ENCODE measurements at places on chromosomes 4 and X. TPM values are rescaled to one million over a fixed set of nuclear protein-coding genes. Genes with fewer than 3 reads are reported as not detected.

The CT83 gene
- total RNA-seq: not detected

The HS3ST1 gene
- total RNA-seq: 6.9 TPM

The MAGEA11 gene
- not detected for total RNA-seq

The FGFR3 gene
- 6.9 TPM for total RNA-seq

The MAGEB4 gene
- not detected for total RNA-seq

The WDR17 gene
- total RNA-seq: 63.6 TPM

The C4orf51 gene
- total RNA-seq: not detected

The GPR82 gene
- total RNA-seq: not detected

The GPC4 gene
- 1.2 TPM for total RNA-seq

The TRIM75 gene
- not detected for total RNA-seq

The SMIM20 gene
- total RNA-seq: 14.7 TPM

The TMEM150C gene
- 74.2 TPM for total RNA-seq

The CPLX1 gene
- total RNA-seq: 1.2 TPM

The KCND1 gene
- 0.41 TPM for total RNA-seq

The NAT8L gene
- total RNA-seq: 9.8 TPM

The FGFRL1 gene
- total RNA-seq: 2.0 TPM

The COL25A1 gene
- 14.7 TPM for total RNA-seq

The AFM gene
- not detected for total RNA-seq

The TRMT10A gene
- 5.3 TPM for total RNA-seq

The TLR7 gene
- total RNA-seq: 0.82 TPM

The APLN gene
- total RNA-seq: 2.4 TPM

The VEGFD gene
- total RNA-seq: not detected

The HDX gene
- 11.4 TPM for total RNA-seq

The ABCG2 gene
- 21.6 TPM for total RNA-seq

The GUCY1B1 gene
- total RNA-seq: 66.9 TPM

The SUPT20HL2 gene
- total RNA-seq: not detected

The FHL1 gene
- 90.1 TPM for total RNA-seq

The TSPYL2 gene
- 10.2 TPM for total RNA-seq

The PHEX gene
- 2.0 TPM for total RNA-seq

The HPGD gene
- total RNA-seq: 5.7 TPM

The IL1RAPL1 gene
- total RNA-seq: 14.3 TPM

The MAPK10 gene
- 177 TPM for total RNA-seq

The CT45A8 gene
- not detected for total RNA-seq

The MAP7D3 gene
- total RNA-seq: 1.2 TPM

The TEX13B gene
- total RNA-seq: not detected

The NCBP2L gene
- total RNA-seq: not detected

The CFI gene
- 4.5 TPM for total RNA-seq

The GABRA4 gene
- total RNA-seq: 24.5 TPM

The SCML2 gene
- 13.9 TPM for total RNA-seq

The SLC2A9 gene
- 2.9 TPM for total RNA-seq

The SNCA gene
- total RNA-seq: 98.6 TPM

The GAGE12E gene
- total RNA-seq: not detected

The TLR3 gene
- total RNA-seq: 0.41 TPM

The ADAMTS3 gene
- total RNA-seq: 20.4 TPM

The DCHS2 gene
- total RNA-seq: 11.0 TPM

The DDX60 gene
- total RNA-seq: 3.3 TPM

Measured in frontal cortex (tissue), 4 donors.